GM13977 (cell line): ENCODE measurements at places on chromosomes 3 and 15.

DNA sequence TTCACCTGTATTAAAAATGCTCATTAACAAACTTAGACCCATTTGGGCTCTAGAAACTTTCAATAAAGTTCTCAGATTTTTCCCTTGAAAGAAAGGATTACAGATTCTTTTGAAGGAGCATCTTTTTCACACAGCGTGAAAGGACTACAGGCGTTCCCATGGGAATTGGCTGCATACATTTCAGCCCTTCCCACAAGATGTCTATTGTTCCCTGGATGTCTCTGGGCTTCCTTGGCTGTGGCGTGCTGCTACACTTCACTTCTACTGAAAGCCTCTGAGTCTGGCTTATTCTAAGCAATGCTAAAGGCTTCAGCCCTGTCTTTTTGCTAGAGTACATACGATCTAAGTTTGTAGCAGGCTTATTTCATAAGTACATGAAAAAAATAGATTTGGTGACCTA, 1.4 kb downstream of the VEPH1 start:
- no peak for DNase-seq

DNA sequence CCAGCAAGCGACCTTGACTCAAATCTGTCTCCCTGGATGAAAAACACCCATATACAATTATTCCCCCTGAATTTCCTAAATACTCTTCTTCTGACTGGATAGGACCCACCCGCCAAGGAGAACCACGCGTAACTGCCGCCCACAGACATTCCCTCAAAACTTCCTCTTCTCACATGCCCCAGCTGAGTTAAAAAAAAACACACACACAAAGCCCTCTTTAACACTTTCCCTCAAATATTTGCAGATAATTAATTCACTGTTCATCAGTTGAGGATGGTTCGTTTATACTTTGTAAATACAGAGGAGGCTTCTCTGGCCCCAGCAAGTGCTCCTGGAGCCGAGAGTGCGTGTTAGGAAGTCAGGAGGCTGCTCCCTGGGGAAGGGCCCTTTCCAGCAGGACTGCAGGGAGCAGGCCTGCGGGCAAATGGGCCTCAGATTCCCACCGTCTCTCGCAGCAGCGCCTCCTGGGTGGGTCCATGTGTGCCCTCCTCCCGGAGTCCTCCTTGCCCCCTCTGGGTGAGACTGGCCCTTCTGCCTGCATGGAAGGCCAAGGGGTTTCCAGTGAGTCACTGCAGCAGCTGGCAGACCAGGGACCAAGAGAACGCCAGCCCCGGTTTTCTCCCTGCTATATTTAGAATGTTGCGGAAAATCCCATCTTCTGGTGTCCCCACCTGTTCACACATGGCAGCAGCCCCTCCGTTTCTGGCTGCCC, 46.8 kb downstream of the MGLL start:
- DNase-seq, result no peak

DNA sequence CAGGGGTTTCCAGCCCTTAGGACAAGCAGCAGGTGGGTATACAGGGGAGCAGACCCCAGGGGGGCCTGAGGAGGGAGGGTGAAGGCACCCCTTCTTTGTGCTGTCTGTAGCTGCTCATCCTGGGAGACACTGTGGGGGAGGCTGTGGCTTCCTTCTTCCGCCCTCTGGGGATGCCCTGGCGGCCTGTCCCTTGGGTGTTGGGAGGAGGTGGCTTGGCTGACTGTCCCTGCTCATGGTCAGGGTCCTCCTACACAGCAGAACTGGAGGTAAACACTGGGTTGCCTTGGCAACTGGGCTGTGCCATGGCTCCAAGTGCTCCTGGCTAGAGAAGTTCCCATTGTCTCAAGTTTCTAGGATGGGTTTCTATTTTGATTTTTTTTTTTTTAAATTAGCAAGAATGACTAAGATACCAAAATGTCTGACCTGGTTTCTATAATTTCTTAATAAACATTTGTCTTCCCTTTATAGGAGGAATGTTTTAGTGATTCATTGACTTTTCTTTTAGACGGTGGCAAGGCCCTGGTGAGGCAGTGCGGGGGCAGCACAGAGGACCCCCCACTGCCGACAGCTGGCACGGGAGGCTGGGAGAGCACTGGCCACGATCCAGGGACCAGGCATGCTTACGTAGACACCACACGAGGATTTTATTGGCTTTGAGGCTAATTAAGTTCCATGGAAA, 12.4 kb downstream of the KLF13 start:
- DNase-seq, result peak; percentile 62

GRCh38 chr15:38611228-38611627, 46.6 kb upstream of the RASGRP1 start:
- no peak for DNase-seq

DNA sequence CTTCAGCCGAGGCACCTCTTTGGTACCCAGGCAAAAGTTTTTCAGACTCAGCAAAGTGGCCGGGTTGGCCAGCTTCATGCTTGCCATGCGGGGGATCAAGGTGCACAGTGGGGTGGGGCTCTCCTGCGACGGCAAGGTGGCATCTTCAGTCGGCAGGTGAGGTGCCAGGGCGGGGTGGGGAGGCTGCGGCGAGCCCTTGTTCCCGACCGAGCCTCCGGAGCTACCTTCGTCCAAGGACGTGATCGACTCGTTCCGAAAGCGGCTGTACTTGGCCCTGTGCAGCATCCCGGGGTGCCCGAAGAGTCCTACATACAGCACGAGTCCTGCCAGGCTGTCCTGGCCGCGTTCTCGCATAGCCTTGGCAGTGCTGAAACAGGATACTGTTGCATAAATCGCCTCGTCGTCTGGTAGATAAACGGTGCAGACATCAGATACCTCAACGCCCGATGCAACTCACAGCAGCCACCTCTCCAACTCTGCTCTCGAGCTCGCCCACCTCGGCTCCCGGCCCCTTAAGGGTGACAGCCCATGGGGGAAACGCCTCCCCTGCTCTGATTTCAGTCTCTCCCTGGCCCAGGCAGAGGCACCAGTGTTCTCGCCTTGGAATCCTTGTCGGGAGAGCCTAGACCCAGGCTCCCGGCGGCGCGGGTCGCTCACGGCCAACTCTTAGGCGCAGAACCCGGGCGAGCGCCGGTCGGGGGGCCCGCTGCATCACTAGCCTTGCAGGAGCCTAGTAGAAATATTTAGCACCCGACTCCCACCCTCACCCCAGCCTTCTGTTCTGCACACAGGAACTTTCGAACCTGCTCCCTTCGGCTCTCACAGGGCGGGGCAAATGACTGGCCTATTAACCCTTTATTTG, 826 bp downstream of the SHC4 start:
- no peak for DNase-seq

DNA sequence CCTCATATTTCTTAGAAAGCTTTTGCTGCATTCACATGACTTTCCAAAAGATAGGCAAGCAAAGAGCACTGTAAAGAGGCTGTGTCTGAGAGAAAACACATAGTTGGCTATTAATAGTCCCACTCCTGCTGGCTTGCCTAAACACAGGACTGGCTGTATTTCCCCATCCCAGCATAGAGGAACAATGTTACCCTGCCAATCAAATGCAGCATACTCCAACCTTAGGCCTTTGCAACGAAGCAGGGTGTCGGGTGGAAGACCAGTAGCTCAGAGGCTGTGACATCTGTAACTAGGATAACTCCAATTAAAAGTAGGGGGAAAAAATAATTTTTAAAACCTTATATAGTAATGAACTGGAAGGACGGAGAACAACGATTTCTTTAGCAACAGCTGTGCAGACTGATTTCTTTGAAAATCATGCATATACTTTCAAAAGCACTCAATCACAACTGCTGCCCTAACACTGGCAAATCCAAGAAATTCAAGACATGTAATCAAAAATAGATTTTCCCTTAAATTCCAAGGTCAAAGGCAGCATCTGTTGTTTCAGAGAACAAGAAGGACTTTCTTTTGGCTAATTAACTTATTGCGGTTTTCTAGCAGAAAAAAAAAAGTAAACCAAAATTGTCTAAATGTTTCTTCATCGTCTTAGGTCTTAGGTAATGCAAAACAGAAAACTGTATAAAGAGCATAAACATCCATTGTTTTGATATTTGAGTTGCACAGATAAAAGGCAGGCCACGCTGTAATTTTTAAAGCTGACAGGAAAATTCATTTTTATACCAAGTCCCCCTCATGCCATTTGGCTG, 139.3 kb downstream of the TNIK start:
- DNase-seq, result no peak

- DNase-seq, result no peak
Observed at GRCh38 chr15:67548862-67549651, 6.6 kb downstream of the MAP2K5 start.

GRCh38 chr3:180290300-180290699, 253.6 kb upstream of the PEX5L start:
- DNase-seq, result no peak

GRCh38 chr15:64521201-64521600, 60.8 kb downstream of the ZNF609 start:
- DNase-seq, result no peak

- peak; percentile 14 for DNase-seq
Observed at GRCh38 chr3:115217678-115218451, 70.8 kb upstream of the ZBTB20 start.

DNA sequence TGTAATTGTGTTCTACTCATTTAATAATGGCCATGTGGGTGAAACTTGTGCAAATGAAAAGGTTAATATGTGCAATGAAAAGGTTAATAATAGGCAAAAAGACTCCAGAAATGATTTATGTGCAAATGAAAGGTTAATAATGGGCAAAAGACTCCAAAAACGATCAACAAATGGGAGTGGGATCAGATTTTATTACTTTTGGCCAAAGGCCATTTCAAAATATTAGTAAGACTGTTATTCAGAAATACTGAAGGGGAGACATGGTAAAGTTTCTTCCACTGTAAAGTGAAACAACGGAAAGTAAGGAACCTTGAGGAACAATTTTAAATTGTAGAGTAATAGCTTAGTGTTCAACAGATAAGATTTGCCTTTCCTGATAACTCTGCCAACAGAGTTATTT, 40.7 kb downstream of the STARD9 start:
- no peak for DNase-seq

GRCh38 chr3:79012530-79012913, 755.3 kb downstream of the ROBO1 start:
- no peak for DNase-seq

DNA sequence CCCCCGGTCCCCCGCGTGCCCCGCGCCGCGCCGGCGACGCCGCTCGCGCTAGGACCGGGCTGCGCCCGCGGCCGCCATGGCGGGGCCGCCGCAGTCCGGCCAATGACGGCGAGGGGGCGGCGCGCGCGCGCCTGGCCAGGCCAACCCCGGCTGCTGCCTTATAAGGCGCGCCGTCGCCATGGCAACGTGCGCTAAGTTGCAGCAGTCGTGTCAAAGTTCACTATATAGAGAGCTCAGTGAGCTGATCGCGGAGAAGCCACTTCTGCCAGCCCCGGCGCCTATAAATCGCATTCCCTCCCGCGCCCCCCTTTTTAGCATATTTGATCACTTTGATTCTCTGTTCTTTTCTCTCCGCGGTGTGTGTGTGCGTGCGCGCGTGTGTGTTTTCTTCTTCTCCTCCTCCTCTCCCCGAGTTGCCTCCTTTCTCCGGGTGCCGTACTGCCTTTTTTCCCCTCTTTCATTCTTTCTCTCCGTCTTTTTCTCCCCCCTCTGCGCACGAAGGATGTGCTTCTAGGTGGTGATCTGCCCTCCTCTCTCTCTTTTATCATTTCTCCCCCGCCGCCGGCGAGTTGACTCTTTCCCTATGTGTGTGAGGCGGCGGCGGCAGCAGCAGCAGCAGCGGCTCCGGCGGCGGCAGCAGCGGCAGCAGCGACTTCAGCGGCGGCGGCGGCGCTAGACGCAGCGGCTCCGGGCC, at the start of gene NR2F2:
TSS of gene NR2F2 (plus strand) at position 251 of the 694 bp plus-strand sequence. CDS start 1,406 bp downstream, outside the sequence.
- DNase-seq, result peak; percentile 94

DNA sequence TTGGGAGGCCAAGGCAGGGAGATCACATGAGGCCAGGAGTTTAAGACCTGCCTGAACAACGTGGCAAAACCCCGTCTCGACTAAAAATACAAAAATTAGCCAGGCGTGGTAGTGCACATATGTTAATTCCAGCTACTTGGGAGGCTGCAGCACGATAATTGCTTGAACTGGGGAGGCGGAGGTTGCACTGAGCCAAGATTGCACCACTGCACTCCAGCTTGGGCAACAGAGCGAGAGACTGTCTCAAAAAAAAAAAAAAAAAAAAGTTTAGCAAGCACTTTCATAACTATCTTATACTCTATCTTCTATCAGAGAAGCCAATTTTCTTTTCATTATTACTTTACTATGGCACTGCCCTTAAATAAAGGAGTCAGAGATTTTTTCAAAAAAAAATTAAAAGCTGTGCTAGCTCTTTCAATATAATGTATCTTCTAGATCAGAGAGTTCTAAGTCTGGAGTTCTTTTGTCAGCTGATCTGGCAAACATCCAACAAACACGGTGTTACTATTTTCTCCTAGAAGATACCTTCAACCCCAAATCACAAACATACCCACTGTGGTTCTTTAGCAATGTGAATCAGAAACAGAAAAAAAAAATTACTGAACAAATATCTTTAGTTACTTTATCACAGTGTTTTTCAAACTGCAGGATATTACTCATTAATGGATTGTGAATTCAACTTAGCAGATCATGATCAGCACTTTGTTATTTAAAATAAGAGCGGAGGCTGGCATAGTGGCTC, 3.0 kb downstream of the ZNF770 start:
- DNase-seq, result no peak

GRCh38 chr3:125695688-125696087, 100.4 kb upstream of the OSBPL11 start:
- no peak for DNase-seq

- DNase-seq, result peak; percentile 57
Observed at GRCh38 chr15:85457392-85457968, 77.1 kb downstream of the AKAP13 start.

- peak; percentile 28 for DNase-seq
Observed at GRCh38 chr3:17412950-17413530, 329.4 kb downstream of the TBC1D5 start.

DNA sequence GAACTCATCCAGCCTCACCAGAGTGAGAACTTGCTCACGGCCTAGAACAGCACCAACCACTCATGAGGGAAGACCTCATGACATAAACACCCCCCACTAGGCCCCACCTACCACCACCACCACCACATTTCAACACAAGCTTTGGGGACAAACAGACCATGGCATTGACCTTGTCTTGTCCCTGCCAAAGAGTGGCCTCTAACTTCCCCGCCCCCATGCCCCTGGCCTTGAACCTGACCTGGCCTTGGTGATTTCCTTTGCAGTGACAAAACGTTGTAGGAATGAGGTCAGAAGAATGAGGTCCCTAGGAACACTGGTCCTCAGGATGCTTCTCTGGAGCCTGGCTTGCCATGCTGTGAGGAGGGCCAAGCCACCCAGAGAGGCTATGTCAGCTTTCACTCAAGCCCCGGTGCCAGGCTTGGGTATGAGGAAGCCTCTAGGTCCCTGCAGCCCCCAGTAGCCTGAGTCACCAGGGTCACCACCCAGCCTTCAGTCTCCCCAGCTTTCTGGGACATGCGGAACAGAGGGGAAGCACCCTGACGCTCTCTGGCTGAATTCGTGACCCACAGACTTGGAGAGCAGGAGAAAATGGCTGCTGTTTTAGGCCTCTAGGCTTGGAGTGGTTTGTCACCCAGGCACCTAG, 57.9 kb downstream of the TPRA1 start:
- DNase-seq, result no peak

DNA sequence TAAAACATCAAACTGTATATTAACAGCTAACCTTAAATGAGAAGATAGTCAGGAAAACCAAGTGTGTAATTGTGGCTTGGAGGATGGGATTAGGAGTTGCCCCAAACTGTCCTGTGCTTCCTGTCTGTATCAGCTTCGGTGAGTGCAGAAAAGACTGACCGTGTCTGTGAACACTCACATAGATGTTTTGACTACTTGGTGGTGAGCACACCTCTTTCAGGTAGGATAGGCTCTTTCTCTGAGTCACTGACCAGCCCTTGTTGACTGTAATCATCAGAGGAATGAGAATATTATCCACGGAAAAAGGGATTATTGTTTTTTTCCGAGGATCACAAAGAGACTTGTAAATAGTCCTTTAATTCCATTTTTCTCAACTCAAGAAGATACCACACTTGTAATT, 51.5 kb downstream of the GMNC start:
- no peak for DNase-seq
